ENCODE measurements at places on chromosomes 4 and X. TPM values are rescaled to one million over a fixed set of nuclear protein-coding genes. Genes with fewer than 3 reads are reported as not detected.

Gene LRCH2
- total RNA-seq: 0.01 TPM

Gene DOK7
- total RNA-seq: 0.34 TPM

Gene HHIP
- 0.84 TPM for total RNA-seq

Gene MMRN1
- total RNA-seq: not detected

Gene GPR34
- 0.11 TPM for total RNA-seq

Gene WDR17
- total RNA-seq: 1.8 TPM

Gene PAGE2B
- total RNA-seq: not detected

Gene NIPAL1
- total RNA-seq: 0.94 TPM

Gene ADH1B
- total RNA-seq: not detected

Gene SSX3
- total RNA-seq: not detected

Gene NOX1
- 0.10 TPM for total RNA-seq

Gene TMPRSS11B
- total RNA-seq: not detected

Gene TRMT2B
- total RNA-seq: 16.9 TPM

Gene BMPR1B
- 7.9 TPM for total RNA-seq

Gene GABRQ
- total RNA-seq: 0.27 TPM

Gene ANAPC4
- total RNA-seq: 13.6 TPM

Gene MAGEE2
- not detected for total RNA-seq

Gene DCAF4L1
- total RNA-seq: 0.11 TPM

Gene TMEM31
- total RNA-seq: not detected

Gene MAGEB1
- total RNA-seq: not detected
